ENCODE measurements at places on chromosomes 1 and 21. TPM values are rescaled to one million over a fixed set of nuclear protein-coding genes. Genes with fewer than 3 reads are reported as not detected.

Gene C1orf94
- not detected for total RNA-seq

Gene LAMC2
- total RNA-seq: 22.2 TPM

Gene C1orf50
- total RNA-seq: 5.8 TPM

Gene GNG4
- total RNA-seq: 10.6 TPM

Gene ARTN
- 36.4 TPM for total RNA-seq

Gene ATP13A2
- 60.5 TPM for total RNA-seq

Gene FMO5
- 0.27 TPM for total RNA-seq

Gene GSTM5
- total RNA-seq: not detected

Gene PAX7
- not detected for total RNA-seq

Gene PSMB4
- total RNA-seq: 341 TPM

Gene OLIG2
- total RNA-seq: not detected

Gene PLA2G2D
- total RNA-seq: not detected

Gene ACOT7
- total RNA-seq: 162 TPM

Gene B3GALNT2
- total RNA-seq: 36.8 TPM
